Fibroblast of upper back skin (primary cell): ENCODE measurements at places on chromosomes 2 and 18.
A peak's percentile ranks its signal among the peaks of the same experiment; 100 is the strongest.

- DNase-seq: no peak
These were observed 105.5 kb upstream of the RGPD4 start for GRCh38 chr2:107721178-107721577.

- peak; percentile 76 for DNase-seq
These were observed 4.9 kb downstream of the IRS1 start for GRCh38 chr2:226794751-226795171.

DNA sequence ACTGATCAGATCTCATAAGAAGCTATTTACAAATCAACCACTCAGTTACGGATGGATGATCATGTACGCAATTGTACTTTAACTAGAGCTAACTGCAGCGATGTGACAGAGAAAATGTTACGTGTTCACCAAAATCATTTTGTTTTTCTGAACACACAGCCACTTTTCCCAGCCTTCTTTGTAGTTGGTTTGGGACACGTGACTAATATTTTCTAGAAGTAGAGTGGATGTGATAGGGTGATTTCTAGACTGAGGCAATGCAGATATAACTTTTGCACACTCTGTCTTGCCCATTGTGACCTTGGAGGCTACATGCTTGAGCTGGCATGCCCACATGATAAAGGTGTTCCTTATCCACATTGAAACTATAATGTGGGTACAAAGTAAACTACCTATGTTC is 9.9 kb upstream of the SLC9A4 start:
- DNase-seq: no peak

- no peak for DNase-seq
These were observed 4.1 kb upstream of the AQP4 start for GRCh38 chr18:26869640-26870039.

DNA sequence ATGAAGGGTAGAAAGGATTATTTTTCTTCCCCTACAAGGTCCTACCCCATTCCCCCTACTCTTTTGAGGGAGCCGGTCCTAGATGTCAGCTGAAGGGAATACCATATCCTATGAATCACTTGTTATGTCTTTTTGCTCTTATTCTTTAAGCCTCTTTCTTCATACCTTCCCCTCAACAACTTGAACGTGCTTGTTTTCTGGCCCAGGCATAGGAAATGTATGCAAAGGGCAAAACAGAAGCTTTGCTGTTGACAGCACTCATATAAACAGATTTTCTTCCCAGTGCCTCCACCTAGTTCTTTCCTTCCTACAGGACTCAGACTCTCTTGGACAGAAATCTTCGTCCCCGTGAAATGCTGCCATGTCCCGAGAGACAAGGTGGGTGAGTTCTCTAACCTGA is 64.6 kb downstream of the TMEM17 start:
- DNase-seq: no peak

- DNase-seq: no peak
These were observed 1.9 kb downstream of the GPR55 start for GRCh38 chr2:230922951-230923717.

DNA sequence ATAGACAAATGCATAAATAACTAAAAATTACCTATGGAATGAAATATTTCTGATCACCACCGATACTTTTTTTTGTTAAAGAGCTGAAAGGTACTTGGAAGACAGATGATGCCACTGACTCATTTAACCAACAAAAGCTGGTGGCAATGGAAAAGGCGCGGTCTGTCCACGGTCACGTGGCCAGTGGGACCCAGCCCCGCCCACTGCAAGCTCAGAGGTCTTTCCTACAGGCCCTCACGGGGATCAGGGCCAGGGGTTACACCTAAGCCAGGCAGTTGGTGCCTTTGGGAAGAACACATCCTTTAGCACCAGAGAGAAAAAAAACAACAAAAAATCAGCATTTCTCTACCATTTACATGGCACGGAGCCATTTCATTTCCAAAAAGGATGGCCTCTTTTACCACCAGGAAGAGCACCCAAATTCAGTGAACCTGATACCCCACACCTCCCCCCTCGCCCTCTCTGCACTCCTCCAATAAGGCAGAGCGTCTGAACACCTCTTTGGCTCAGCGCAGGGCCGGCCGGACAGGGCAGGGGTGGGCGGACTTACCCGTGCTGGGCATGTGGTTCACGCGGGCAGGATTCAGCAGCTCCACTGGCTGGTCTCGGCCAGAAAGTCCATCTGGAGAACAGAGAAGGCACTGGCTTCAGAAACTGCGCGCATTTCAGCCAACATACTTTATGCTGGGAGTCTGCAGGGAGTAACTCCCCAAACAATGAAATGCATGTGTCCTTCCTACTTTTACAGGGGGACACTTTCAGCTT is 164.6 kb downstream of the HDAC4 start:
- no peak for DNase-seq

- no peak for DNase-seq
These were observed 34.1 kb downstream of the TANC1 start for GRCh38 chr2:159002462-159003111.

DNA sequence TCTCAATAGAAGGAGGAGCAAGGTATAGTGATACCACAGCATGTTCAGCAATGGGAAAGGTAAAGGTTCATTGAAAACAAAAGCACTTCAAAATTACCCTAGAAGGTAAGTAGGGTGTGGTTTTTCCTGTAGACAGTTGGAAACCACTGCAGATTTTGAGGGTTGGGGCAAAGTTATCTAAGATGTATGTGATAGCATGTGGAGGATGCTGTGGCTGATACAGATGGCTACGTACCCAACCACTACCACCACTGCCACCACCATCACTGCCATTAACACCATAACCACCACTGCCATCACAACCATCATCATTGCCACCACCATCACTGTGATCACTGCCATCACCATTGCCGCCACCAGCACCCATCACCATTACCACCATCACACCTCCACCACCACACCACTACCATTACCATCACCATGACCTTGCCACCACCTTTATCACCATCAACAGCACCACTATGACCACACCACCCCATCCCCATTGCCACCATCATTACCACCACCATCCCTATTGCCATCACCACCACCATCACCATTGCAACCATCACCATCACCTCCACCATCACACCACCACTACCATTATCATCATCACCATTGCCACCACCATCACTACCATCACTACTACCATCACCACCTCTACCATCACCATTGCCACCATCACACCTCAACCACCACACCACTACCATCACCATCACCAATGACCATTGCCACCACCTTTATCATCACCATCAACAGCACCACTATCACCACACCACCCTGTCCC is 3.7 kb downstream of the TMSB10 start:
- no peak for DNase-seq

DNA sequence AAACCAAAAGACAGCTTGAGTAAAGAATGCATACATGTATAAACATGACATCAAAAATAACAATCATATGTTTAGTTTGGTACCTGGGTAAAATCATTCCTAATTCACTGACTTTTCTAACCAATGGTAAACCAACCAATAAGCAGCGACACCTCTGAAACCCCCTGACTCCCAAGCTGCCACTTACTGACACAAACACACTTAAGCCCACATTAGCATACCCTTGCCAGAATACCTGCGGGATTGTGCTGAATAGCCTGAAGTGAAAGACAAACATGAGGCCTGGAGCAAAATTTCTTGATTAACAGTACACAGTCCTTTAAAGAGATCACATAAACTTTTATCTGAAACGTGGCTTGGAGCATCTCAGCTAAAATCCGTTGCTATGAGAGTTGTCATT is 902.9 kb downstream of the TMEM182 start:
- no peak for DNase-seq

- DNase-seq: peak; percentile 38
These were observed 69.5 kb upstream of the PSMD14 start for GRCh38 chr2:161238560-161239325.

- DNase-seq: no peak
These were observed 741.4 kb upstream of the LRRTM4 start for GRCh38 chr2:78263571-78263970.
